Glutamatergic neuron (in vitro differentiated cells): ENCODE measurements at places on chromosomes 12 and 14. TPM values are rescaled to one million over a fixed set of nuclear protein-coding genes. Genes with fewer than 3 reads are reported as not detected.

DNA sequence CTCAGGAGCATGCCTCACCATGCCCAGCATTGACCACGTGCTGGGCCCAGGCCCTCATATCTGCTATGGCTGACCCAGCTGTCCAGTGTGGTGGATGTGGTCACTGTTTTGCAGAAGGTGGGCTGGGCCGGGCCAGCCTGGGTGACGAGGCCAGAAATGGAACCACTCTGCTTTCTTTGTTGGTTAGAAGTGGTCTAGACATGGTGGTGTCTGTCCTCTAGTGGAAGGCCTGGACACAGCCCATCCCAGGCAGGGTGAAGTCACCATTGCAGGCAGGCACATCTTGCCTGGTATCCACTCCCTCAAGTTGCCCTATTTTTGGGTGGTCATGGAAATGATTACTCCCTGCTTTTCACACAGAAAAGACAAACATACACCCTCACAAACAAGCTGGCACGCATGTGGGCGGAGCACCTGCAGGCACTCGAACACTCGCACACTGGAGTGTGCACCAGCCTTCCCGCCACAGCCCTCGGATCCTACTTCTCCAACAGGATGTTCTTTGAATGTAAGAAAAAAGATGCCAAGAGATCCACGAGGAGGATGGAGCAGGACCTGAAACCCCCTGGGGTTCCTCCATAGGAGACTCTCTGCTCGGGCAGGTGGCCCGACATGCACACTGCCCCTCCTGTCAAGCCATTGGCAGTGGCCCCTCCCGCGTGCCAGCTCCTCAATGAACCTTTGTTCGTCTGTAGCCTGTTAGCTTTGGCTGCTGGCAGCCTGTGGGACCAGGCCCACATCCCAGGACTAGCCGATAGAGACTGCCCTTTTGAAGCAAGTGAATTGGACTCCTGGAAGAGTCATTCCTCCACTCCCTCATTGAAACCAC, 38.4 kb downstream of the MLXIP start:
- no peak for DNase-seq

Gene C12orf42
- total RNA-seq = not detected

- DNase-seq = no peak
These were observed 98.8 kb upstream of the NTF3 start for GRCh38 chr12:5333096-5333495.

Gene KRT6C
- not detected for total RNA-seq

DNA sequence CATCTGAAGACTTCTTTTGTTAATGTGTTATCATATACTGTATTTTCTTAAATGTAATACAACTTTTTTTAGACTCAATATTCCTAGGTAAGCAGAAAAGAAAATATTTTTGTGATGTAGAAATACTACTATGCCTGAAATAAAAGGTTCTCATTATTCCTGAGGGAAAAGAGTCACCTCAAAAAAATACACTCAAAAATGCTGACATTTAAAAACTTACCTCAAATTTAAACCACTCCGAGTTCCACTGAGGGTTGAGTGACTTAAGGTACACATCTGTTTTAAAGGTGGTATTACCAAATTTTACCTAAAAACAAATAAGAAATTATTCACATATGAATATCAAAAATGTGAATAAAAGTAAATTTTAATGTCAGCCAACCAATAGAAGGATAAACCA, 9.3 kb downstream of the C2CD5 start:
- DNase-seq = no peak

- DNase-seq = no peak
These were observed 33.8 kb upstream of the TSPAN9 start for GRCh38 chr12:3043406-3043805.

DNA sequence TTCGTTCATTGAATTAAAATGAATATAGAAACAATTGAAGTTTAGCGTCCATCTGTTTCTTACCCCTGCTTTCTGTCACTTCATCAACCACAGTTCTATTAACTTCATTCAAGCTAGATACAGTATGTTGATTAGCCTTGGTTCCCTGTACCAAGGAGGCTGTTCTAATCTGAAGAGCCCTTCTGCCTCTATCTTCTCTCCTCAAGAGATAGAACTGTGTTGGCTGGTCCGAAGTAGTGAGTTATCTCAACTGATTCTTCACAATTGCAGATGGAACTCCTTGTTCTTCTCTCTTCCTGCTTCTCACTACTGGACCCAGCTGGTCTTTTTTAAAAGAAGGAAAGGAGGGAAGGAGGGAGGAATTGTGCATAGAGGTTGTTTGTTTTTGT, 82.1 kb upstream of the TRAF3 start:
- no peak for DNase-seq

GRCh38 chr14:23130871-23131270, 11.8 kb upstream of the CEBPE start:
- no peak for DNase-seq

GRCh38 chr12:12443431-12443878, 86.6 kb downstream of the BORCS5 start:
- DNase-seq = no peak

DNA sequence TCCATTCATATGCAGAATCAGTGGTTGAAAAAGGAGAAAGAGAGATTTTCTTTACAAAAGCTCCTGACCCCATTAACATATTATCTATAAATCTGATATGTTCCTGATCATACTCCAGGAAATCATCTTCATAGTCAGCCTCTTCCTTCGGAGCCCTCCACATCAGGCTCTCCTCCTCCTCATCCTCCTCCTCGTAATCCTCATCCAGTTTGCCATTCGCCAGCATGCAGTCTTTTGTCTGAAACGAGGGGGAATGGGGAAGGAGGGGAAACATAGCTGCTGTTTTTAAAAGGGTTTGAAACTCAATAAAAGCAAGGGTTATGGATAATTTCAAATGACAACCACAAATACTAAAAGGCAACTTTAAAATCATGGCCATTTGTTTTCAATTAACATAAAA, 60.9 kb downstream of the DICER1 start:
- no peak for DNase-seq

Gene ASPG
- not detected for total RNA-seq

DNA sequence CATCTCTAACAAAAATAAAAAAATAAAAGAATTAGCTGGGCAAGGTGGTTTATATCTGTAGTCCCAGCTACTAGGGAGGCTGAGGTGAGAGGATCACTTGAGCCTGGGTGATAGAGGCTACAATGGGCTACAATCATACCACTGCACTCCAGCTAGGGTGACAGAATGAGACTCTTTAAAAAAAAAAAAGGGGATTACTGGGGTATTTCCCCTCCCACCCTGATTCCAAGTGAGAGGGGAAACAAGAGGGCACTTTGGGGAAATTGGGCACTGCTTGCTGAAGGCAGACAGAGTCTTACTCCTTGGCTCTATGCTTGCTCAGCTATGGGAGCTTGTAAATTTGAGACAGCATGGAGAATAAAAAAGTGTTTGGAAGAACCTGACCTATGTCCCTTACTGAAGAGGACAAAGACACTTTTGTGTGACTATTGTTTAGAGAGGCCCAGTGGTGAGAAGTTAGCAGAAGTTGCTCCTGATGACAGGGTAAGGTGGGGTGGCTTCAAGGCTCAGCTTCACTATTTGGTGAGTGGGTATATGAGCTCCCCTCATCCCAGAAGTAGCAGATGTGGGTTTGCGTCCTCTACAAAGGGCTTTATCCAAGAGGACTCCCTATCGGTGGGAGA, 44.0 kb downstream of the KLRG1 start:
- no peak for DNase-seq

Gene KRT74
- total RNA-seq = not detected

- DNase-seq = no peak
These were observed 384.1 kb upstream of the LRFN5 start for GRCh38 chr14:41222581-41222980.

GRCh38 chr12:125593269-125593668, 528.0 kb downstream of the AACS start:
- no peak for DNase-seq

Gene RNASE9
- total RNA-seq = not detected

DNA sequence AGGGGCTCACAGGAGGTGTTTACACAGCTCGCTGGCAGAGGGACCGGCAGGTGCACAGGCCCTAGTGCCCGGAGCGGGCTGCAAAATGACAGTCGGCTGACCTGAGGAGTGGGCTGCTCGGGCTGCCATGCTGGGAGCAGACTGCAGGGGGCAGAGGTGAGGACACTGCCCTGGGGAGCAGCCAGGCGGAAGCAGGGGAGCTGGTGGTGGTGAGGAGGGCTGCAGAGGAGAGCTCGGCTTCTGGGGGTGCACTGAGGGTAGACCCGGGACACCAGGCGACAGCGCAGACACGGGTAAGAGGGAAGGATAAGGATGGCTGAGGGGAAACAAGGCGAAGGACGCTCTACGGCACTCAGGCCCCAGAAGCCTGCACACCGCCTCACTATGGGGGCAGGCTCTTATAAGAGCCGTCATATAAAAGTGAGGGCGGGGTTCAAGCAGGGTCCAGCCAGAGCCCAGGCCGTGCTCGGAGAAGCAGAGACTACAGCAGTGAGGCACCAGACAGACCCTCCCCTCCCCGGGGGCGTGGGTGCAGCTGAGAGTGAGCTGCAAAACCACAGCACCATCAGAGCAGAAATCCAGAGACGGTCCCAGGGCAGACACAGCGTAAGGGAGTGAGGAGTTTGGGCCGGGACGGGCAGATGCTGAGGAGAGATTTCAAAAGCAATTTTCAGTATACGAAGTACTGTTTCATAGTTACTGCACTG, 62.5 kb downstream of the CCDC88C start:
- peak; percentile 77 for DNase-seq
